ENCODE measurements at places on chromosomes 12 and 14.

DNA sequence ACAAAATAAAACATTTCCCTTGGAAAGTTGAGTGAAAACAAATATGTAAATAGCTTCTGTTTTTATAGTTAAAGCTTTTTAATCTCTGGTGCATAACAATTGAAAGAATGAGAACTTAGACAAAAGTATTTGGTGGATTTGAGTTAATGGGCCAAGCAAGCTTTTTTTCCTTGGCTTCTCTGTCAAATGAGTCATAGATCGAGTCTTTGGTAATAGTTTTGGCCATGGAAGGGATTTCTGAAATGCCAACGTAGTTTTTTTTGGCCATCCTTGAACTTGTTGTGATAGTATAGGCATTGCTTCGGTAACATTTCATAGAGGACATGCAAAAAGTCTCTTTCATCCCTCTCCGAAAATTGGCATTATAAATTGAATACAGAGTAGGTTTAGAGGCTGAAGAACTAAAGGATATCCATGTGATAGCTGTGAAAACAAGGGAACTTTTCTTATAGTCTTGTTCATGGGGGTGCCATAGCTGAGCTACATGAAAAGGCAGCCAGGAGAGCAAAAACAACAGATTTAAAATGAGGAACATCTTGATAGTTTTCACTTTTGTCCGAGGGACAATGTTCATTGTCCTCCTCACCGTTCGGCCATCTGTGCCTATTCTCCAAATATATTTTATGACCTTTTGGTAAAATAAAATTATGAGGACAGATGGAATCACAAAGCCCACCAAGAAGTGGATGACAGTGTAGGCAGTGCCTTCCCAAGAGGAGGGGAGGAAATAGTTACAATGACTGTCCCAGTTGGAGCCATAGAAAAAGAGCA, 34.7 kb downstream of the GPR19 start:
- no peak for DNase-seq

GRCh38 chr14:105632010-105632409, 105.6 kb downstream of the TMEM121 start:
- no peak for DNase-seq

DNA sequence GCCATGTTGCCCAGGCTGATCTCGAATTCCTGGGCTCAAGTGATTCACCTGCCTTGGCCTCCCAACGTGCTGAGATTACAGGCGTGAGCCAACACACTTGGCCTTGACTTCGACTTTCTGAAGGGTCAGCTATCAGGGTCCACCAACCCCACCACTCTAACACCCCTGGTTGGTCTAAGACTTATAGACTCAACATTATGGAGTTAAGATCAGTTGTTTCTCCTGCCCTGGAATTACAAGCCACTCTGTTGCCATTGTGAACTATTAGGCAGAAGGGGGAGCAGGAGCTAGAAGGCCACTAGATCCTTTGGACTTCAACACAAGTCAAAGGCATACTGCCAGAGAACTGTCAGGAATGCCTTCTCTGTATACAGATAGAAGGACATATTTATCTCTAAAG, 1.9 kb upstream of the PSMB11 start:
- DNase-seq, result no peak

GRCh38 chr12:2689879-2690278, 104.9 kb upstream of the FKBP4 start:
- DNase-seq, result no peak

DNA sequence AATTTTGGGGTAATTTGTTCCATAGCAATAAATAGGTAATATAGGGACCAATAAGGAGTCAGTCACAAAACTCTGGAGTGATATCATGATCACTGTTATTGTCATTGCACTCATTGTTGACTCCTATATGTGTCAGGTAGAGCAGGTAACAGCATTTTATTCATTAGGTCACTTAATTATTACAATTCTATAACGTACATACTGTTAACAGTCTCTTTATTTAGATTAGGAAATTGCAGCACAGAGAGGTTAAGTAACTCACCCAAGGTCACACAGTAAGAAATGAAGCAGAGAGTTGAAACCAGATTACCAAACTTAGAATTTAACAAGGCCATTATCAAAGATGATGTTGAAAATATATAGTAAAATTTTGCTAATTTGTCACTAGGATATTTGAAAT, 49.7 kb upstream of the PTPRB start:
- no peak for DNase-seq

All from activated T-cell treated with anti-CD3 and anti-CD28 coated beads for 48 hours (primary cell).